ENCODE measurements at places on chromosomes 2 and 18. TPM values are rescaled to one million over a fixed set of nuclear protein-coding genes. Genes with fewer than 3 reads are reported as not detected.

Gene SPATA3
- total RNA-seq, result not detected

Gene SOX11
- 42.8 TPM for total RNA-seq

Gene IL36RN
- not detected for total RNA-seq

Gene PSTPIP2
- total RNA-seq, result 3.6 TPM

Gene NDUFAF7
- total RNA-seq, result 108 TPM

Gene B3GNT2
- 55.3 TPM for total RNA-seq

Gene OTOS
- total RNA-seq, result not detected

Gene RNF144A
- 9.8 TPM for total RNA-seq

Gene MALL
- 5.5 TPM for total RNA-seq

Gene NRP2
- 19.7 TPM for total RNA-seq

Gene ELOA2
- not detected for total RNA-seq

Gene ANKRD62
- total RNA-seq, result not detected

Gene DUSP19
- total RNA-seq, result 1.2 TPM

Gene ZNF521
- total RNA-seq, result 3.3 TPM

Gene IMPA2
- total RNA-seq, result 69.1 TPM

Gene ERFE
- total RNA-seq, result 2.1 TPM

Gene COLEC11
- total RNA-seq, result not detected

Gene LBH
- 53.0 TPM for total RNA-seq

Gene MRPL33
- 66.8 TPM for total RNA-seq

Gene NCL
- total RNA-seq, result 1,269 TPM

Gene FZD7
- 302 TPM for total RNA-seq

Gene HOXD13
- not detected for total RNA-seq

Gene PDE1A
- not detected for total RNA-seq

Gene TLX2
- total RNA-seq, result 0.20 TPM

Gene FAM237A
- total RNA-seq, result not detected

Gene HOXD3
- total RNA-seq, result not detected

Gene GALR1
- 0.07 TPM for total RNA-seq

Gene TOGARAM2
- 0.18 TPM for total RNA-seq

Gene IL36G
- not detected for total RNA-seq

Gene ZNF385B
- 3.0 TPM for total RNA-seq
